Fibroblast of skin of back (primary cell): ENCODE measurements at places on chromosomes 4 and X.

DNA sequence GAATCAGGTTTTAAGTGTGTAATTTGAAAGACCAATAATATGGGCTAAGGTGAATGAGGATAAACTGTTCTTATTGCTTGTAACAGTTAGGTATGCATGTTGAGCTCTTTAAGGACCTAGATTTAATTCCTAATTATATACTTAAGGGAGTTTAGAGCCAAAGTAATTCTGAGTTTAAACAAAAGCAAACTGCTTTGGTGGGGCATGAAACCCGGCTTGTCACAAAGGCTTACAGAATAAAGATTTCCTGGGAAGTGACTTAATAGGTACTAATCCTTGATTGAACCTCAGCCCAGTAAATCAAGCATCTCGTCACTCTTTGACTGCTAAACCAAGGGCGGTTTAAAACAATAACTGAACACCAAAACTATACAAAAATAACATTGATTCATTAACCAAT is 1324.2 kb downstream of the RPA4 start:
- DNase-seq = no peak

DNA sequence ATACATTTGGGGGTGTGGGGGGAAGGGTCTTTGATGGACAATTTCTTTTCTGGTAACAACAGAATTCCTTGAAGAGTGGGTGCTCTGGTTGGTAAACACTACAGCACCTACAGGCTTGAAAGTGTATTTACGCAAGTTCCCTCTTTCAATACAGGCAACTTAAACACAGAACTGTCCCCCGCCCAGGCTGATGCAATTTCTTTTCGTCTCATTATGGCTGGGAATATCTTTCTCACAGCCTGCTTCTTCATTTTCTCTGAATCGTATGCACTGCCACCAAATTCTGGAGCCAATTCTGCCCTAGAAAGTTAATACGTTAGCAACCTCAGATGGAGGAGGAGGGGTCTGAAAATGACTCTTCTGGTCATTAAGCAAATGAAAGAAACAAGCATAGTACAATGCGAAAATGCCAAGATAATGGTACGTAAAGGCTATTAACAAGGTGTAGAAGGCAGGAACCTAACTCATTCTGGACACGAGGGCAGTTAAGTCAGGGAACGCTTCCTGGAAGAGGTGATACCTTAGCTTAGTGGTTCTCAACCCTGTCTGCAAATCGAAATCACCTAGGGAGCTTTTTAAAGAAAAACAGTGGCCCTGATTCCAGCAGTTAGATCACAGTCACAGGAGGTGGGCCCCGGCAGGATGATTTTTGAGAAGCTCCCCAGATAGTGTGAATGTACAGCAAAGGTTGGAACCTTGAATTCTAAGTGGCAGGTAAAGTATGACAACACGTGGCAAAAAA is 1.0 kb downstream of the AGA start:
- DNase-seq = peak; percentile 35

DNA sequence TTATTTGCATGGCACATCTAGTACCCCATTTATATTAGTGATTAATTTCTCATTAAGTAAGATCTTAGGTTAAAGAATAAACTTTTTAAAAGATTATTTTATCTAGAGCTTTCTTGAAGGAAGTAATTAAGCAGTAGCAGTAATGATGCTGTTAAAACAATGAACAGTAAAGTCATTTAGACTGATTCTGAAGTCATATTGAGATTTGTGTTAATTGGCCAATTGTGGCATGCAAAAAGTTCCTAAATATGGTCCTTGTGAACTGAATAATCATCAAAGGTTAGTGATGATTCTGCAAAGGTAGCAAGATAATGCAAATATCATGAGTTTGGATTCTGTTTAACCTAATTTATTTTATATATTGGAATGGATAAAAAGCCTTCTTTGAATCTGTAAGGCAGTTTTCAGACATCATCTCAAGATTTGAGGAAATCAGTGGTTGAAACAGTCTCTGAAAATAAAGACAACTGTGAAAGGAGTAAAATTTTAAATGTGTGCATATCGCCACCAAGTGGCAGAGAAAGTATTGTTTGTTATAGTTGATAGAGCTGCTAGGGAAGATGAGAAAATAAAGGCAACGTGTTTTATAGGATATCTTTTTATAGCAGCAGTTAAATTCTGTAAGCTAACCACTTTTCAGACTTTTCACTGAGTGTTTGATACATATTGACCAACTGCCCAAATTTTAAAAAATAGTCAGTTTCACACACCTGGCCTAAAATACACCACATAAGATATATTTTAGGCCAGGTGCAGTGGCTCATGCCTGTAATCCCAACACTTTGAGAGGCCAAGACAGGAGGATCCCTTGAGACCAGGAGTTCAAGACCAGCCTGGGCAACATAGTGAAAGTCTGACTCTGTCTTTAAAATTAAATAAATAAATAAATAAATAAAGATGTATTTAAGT is 79.6 kb downstream of the CCKAR start:
- peak; percentile 66 for DNase-seq

DNA sequence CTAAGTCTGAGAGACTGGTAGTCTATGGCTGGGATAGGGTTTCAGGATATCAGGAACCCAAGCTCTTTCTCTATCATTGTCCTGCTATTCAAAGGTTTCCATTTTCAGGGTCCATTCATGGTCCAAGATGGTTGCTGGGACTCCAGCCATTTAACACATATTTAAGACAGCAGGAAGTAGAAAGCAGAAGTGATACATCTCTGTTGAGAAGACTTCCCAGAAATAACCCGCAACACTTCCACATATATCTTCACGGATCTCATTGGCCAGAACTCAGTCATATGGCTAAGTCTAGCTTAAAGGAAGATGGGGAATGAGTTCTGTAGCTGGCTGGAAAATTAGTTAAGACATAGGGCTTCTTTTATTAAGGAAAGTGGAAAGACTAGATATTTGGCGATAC is 23.8 kb downstream of the CTSO start:
- DNase-seq = no peak

- DNase-seq = peak; percentile 49
These were observed 208.4 kb downstream of the NWD2 start for GRCh38 chr4:37452952-37453280.

GRCh38 chrX:155995321-155995875 is 2.1 kb upstream of the IL9R start:
- no peak for DNase-seq

- no peak for DNase-seq
These were observed 95.2 kb downstream of the SYNPO2 start for GRCh38 chr4:118983831-118984230.
